ENCODE measurements at places on chromosomes 1 and 21.

DNA sequence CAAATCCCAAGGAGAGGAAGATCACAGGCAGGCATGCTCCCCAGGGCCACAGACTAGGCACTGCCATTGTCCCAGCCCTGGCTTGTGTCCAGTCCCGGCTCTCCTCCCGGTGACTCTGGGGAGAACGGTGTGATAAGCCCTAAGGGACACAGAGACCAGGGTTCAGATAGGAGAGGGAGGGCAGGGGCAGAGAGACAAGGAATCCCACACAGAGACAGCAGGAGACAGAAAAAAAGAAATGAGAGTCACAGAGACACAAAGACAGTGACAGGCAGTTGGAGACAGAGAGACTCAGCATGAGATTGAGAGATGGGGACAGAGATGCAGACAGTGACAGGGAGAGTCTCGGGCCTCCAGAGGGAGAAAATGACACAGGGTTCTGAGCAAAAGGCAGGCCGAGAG lies 361 bp downstream of the INSRR start:
- no peak for DNase-seq

GRCh38 chr1:45206808-45207623 lies 611 bp upstream of the ZSWIM5 start:
- no peak for DNase-seq

- DNase-seq = no peak
These were observed 100.9 kb downstream of the DDX20 start for GRCh38 chr1:111856411-111857185.

DNA sequence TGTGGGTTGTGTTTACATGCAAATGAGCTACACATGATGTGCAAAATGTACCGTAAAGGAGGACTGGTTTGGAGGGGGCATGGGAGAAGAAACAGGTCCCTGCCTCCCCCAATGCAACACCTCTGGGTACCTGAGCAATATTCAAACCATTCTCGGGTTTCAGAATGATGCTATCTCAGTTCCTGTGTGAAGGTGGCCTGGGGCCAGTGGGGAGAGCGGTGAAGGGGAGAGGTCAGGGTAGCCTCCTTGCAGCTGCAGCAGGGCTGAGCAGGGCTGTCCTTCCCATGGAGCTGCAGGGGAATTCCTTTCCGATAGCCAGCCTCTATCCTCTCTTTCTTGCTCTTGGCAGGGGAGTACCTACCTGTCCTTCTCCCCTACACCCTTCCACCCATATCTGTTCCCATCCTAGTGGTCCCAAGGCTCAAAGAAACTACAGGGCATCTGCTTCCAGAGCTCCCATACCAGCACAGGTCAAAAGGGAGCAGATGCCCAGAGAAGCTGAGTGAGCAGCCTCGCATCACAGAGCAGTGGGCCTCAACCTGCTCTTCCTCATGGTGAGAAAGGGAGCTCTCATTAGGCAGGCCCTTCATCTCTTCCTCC lies 11.9 kb downstream of the MEF2D start:
- no peak for DNase-seq

DNA sequence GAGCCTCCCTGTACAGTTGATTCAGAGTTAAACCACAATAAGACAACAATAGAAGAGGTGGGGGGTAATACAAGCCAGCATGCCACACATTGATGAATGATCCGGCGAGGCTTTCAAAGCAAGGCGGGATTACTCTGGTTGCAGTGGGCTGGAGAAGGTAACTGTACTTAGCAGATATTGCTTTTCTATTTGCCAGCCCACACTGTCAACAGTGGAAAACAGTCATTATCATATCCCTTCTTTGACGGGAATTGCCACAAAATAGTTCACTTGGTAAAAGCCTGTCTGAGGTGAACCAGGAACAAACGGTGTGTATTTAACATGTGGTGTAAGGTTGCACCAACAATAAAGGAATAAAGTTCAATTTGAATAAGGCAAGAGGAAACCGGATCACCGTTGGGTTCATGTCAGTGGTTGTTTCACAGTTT lies 5.8 kb upstream of the KCNJ15 start:
- peak; percentile 82 for DNase-seq

DNA sequence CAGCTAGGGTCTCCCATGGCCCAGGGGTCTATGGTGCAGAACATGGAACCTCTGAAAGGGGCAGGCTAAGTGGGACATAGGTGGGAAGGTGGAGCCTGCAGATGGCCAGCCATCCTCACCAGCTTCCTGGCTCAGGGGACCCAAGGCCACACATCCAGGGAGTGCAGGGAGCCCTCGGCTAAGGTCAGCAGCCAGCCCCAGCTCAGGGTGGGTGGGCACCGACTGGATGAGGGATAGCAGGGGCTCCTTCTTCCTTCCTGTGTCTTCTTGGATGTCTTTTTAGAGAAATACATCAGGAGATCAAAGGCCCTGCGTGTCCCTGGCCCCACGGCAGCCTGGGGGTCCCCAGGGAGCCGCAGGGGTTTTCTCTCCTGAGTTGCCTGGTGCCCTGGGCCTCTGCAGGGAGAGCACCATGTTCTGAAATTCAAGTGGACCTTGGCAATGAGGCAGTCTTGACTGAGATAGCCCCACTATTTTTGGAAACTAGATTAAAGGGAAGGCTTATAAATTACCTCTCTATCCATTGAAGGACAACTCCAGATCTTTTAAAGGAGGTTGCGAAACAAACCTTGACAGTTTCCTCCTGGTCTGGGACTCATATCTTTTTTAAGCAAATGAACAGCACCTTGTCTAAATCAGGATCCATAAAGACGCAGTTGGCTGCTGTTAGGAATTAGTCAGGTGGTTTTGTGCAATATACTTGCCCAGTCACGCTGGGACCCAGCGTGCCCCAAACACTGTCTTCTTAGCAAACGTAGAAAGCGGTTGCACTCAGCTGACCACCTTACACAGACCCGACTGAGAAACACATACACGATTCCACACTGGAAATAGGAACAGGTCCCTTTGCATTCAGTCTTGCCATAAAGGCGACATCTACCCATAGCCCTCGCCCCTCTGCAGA lies 242.3 kb downstream of the TOMM20 start:
- DNase-seq = no peak

- no peak for DNase-seq
These were observed 30.0 kb upstream of the LRRC8C start for GRCh38 chr1:89602871-89603404.

DNA sequence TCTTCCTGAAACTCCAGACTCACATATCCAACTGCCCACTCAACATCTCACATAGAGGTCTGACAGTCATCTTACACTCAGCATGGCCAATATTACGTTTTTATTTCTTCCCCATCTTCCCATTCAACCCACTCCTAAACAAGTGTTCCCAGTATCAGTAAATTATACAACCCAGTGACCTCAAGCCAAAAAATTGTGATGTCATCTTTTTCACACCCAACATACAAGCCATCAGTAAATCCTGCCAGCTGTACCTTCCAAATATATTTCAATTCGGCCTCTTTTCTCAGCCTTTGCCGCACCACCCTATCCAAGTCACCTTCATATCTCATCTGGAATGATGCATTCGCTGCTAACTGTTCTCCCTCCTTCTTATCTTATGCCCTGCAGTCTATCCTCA lies 19.6 kb downstream of the UBR4 start:
- no peak for DNase-seq

DNA sequence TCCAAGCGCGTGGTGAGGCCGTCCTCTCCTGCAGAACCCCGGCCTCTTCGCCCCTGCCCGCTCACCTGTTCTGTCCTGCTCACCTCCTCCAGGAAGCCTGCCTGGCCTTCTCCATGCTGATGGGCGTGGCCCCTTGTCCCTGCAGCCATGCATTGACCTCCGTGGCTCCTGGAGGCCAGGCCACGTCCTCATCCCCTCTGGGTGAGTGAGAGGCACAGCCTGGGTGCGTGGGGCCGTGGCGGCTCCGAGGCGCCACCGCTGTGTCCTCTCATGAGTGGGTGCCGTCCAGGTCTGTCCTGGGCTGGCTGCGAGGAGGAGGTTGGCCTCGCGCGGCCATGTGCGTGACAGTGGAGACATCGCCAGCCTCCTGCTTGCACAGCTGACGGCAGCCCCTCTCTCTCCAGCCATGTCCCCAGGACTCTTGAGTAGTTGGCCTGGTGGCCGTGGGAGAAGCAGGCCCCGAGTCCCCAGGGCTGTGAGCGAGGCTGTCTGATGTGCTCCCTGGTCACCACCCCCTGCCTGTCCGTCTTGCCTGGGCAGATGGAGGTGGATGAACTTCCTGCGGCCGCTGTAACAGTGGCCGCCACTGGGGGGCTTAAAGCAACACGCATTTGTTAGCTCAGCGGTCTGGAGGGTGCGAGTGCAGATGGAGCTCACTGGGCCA lies 58.1 kb downstream of the PRKCZ start:
- DNase-seq = peak; percentile 35

- DNase-seq = peak; percentile 92
These were observed at the start of gene NUAK2 for GRCh38 chr1:205321162-205321958. NUAK2 (minus strand) TSS chr1:205321745; CDS start chr1:205321628, 117 bp downstream.

DNA sequence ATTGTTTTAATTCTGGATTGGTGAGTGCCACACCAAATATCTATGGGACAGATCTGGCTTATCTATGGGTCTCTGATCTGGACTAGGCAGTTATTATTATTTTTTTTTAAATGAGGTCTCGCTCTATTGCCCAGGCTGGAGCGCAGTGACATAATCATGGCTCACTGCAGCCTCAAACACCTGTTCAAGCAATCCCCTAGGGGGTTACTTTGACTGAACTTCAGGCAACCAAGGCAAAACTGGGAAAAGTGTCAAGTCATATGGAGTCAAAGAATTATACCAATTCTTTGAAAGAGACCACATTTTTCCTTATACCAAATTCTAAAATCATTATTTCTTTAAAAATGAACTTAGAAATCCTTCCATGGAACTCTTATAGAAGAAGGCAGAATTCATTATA lies 129.1 kb upstream of the HOOK1 start:
- DNase-seq = no peak

GRCh38 chr1:20903437-20903836 lies 116.3 kb upstream of the HP1BP3 start:
- peak; percentile 53 for DNase-seq

DNA sequence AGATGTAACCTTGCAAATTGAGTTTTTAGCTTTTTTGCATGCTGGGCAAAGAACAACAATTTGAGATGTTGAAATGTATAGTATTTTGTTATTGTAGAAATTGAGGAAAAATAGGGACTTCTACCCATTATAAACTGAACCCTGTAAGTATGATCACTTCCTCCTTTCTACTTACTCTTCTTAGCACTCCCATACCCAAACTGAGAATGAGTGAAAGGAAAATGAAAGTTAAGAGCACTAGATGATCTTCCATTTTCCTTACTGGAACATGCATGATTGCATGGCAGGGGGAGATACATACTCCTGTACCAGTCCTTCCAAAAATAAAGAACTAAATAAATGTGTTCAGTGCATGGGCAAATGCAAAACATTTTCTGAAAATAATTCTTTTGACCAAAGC lies 107.4 kb upstream of the KIAA1614 start:
- DNase-seq = no peak

DNA sequence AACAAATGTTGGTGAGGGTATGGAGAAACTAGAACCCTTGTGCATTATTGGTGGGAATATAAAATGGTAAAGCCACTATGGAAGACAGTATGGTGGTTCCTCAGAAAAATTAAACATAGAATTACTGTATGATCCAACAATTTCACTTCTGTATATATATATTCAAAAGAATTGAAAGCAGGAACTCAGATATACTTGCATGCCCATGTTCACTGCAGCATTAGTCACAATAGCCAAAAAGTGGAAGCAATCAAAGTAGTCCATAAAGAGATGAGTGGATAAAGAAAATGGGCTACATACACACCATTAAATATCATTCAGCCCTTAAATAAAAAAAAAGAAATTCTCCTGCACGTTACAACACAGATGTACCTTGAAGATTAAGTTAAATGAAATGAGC lies 34.1 kb downstream of the ABL2 start:
- no peak for DNase-seq

DNA sequence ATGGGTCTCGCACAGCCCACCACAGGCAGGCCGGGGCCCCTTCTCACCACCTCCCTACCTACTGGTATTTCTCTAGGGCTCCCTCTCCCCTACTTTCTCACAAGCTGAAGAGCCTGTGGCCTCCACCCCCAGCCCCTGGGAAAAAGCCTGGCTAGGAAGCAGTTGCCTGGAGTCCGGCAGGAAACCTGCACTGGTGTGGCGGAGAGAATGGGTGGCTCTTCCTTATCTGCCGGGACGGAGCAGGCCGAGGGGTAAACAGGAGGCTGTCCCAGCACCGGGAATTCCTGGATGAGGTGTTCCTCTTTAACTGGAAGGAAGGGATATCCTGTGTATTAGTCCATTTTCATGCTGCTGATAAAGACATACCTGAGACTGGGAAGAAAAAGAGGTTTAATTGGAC lies 125.8 kb downstream of the TLR5 start:
- no peak for DNase-seq

GRCh38 chr1:224851848-224852261 lies 77.6 kb upstream of the DNAH14 start:
- no peak for DNase-seq

DNA sequence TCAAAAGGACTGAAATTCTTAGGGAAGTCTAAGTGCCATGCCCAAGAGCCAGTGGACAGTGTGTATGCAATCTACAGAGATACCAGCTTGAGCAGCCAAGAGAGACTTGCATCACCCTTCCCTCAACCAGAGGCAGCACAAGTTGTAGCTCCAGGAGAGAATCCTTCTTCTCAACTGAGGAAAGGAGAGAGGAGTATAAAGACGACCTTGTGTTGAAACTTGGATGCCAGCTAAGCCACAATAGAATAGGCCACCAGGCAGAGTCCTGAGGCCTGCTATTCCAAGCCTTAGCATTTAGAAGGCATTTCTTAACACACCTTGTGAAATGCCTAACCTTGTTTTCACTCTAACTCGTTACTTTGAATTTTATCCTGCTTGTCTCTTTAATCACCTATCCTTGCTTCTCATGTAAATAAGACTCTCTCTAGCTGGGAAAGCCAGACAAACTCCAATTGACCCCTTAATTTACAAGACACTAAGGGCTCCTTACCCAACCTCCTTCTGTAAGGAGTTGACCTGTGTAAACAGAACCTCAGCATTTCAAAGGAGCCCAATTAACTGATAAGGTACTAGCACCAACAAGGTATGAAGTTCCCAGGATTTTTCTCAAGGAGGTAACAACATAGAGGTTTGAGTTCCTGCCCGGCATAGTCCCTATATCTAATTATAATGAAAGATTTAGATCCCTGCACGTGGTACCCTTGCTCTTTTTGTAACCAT lies 738.8 kb downstream of the AMY1C start:
- DNase-seq = no peak

DNA sequence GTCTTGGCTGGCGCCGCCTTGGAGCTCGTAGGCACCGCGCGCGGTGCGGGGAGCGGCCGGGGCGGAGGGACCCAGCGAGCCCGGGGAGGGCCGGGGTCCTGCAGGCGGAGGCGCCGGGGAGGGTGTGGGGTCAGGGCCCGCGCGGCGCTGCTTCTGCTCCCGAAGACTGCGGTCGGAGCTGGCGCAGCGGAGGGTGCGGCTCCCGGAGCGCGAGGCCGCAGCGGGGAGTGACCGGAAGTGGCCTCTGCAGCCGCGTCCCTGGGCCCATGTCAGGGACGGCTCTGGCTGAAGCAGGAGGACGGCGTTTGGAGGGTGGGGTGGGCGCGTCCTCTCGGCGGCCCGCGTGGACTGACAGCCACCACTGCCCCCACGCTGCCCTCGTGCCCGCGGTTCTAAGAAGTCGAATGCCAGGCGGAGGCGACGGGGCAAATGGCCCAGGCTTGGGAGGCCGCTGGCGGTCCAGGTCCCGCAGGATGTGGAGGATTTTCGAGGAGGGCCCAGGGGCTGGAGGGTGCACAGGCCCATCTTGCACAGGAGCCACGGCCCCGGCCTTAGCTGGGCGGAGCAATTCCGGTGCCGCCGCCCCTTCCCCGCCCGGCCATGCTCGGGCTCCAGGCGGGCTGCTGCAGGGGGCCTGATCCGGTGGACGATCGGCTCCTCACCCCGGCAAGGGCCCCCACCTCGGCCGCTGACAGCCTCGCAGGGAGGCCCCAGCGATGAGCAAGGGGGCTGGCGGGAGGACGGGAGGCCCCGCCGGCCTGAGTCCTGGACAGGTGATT lies 7.7 kb upstream of the ZNF669 start:
- DNase-seq = peak; percentile 13

Data from astrocyte of the spinal cord (primary cell).